ENCODE measurements at places on chromosomes 2 and 18. TPM values are rescaled to one million over a fixed set of nuclear protein-coding genes. Genes with fewer than 3 reads are reported as not detected.

GRCh38 chr2:126220331-126220730 is 435.6 kb upstream of the GYPC start:
- no peak for DNase-seq

DNA sequence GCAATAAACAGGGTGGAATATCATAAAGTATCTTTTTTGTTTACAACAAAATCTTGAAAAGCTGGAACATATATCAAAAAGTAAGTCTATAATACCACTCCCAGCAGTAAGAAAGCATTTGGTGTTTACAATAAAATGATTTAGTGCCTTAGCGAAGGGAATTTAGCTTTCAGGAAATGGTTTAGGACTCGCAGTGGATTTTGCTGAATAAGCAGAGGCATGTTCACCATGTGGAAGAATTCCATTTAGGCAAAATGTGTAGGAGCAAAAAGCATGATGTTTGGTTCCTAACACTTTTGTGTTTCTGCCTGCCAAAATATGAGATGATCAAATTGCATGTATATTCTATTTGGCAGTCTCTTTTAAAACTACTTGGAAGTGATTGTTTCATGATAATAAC is 163.6 kb downstream of the AGPS start:
- no peak for DNase-seq

GRCh38 chr2:241730671-241731293 is 3.6 kb upstream of the D2HGDH start:
- no peak for DNase-seq

DNA sequence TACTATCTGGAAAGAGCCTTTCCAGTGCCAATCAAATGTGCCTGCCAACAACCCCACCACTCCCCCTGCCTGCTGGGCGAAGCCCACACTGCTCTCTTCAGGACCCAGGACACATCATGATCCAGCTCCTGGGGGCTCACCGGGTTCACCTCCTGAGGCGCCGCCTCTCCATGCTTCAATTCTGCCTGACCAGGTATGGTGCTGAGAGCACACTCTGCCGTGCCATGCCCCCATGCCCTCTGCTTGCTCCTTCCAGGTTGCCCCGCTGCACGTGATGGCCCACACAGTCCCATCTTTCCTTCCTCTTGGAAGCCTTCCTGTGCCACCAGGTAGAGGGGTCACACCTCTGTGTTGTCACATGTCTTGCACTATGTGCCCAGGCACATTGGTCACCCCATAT is 47.5 kb downstream of the ASB18 start:
- DNase-seq = no peak

GRCh38 chr2:105188343-105188742 is 53.2 kb upstream of the GPR45 start:
- no peak for DNase-seq

- DNase-seq = peak; percentile 39
Measured at GRCh38 chr2:118013724-118014491, at the start of gene CCDC93. Gene CCDC93 (minus strand): TSS chr2:118014070. CDS start chr2:118013995, 75 bp downstream.

- no peak for DNase-seq
Measured at GRCh38 chr2:176412136-176412535, 142.9 kb downstream of the MTX2 start.

- no peak for DNase-seq
Measured at GRCh38 chr2:143471550-143471949, 342.3 kb downstream of the ARHGAP15 start.

GRCh38 chr2:112866128-112866835 is 29.7 kb upstream of the IL1B start:
- DNase-seq = no peak

GRCh38 chr2:129180124-129180716 is 799.2 kb upstream of the RAB6C start:
- DNase-seq = no peak

- no peak for DNase-seq
Measured at GRCh38 chr2:142533177-142533576, 344.3 kb upstream of the KYNU start.

GRCh38 chr18:27839141-27839540 is 337.8 kb downstream of the CDH2 start:
- no peak for DNase-seq

DNA sequence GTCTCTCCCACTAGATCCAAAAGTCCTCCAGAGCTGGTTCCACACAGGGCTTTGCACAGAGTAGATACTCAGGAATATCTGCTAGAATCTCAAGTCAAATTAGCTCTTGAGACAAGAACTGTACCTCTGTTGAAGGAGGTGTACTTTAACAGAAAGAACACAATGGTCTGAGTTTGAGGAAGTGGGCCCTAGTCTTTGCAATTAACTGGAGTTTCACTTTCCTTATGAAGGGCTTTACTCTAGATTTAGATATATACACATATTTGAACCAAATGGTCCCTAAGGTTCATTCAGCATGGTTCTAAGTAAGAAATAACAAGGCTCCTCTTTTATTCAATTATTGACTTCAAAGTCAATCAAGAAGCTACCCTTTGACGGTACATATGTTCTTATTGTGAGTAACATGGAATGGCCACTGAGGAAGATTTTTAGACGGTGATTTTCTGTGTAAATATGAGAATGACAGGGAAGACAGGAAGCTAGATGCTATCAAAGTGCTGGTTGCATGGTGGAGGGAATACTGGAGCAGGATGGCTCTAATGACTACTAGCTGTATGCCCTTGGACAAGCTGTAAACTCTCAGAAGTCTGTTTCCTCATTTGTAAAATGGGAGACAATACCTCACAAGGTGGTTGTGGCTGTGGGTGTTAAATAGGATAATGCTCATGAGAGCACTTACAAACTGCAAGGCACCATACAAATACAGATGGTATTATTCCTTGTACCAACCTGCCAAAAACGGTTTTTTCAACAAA is 73.5 kb upstream of the SERTAD2 start:
- DNase-seq = no peak

Gene REL
- total RNA-seq = 10.0 TPM

Gene IL36B
- not detected for total RNA-seq

Gene DOK6
- not detected for total RNA-seq

Data from Panc1 (cell line).